ENCODE measurements at places on chromosomes 7 and 10. TPM values are rescaled to one million over a fixed set of nuclear protein-coding genes. Genes with fewer than 3 reads are reported as not detected.
A peak's percentile ranks its signal among the peaks of the same experiment; 100 is the strongest.

Gene VPS37D
- total RNA-seq = 6.7 TPM

DNA sequence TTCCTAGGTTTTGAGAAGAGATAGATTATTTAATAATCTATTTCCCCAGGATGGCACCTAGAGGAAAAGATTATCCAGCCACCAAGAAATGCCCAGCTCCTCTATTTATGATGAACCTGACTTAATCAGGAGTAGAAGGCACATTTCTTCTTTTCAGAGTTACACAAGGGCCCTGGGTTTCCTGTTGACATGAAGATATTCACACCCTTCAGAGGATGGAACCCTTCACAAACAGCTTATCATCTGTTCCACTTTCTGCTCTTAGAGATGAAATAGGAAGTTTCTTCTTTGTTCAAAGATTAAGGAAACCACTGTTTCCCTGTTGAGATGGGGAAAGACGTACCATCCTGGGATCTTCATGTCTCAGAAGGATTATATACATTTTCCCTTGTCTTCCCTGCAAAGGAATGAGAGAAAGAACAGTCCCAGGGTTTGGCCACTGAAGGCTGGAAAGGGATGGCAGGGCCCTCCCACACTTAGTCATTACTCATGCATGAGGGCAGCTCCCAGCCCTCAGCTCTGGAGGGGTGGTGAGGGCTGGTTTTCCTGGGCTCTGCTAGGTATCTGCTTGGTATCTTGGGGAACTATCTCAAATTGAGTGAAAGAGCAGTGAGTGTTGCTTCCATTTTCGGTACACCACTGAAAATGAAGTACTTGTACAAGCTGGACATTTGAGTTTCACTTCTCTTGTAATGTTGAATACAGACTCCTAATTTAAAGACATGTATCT lies 64.0 kb downstream of the MTPAP start:
- H3K4me3 ChIP-seq = no peak overlapping the region
- no peaks in the 10 kb centered on the region for H3K27me3 ChIP-seq
- DNase-seq = no peak
- no peak overlapping the region for H3K27ac ChIP-seq
- H3K4me1 ChIP-seq = no peaks in the 10 kb centered on the region

Gene FZD1
- 39.3 TPM for total RNA-seq

DNA sequence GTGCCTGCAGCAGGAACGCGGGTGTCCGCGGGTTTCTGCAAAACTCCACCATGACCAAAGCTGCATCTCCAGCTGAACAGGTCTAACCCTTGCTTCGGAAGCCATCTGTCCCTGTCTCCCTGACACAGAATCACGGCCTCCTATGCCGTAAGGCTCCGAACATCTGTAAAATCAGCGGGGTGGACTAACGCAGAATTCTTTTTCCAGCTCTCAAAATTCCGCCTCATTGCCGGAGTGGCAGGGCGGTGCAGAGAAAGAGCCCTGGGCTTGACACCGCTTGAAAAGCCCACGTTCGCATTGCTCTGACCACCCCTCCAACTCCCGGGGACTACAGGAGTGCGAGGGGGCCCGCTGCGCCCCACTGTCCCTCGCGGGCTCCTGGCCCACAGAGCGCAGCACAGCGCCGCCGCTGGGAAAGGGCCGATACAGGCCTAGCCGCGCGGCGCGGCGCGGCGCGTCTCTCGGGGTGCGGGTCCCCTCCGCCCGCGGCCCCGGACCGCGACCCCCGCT lies 409 bp downstream of the DNMBP start:
- peak; percentile 47 for DNase-seq
- H3K4me1 ChIP-seq = peaks cover 18% of the 10 kb centered on the region
- H3K27me3 ChIP-seq = no peaks in the 10 kb centered on the region
- H3K27ac ChIP-seq = peak overlapping the region; percentile 92
- H3K36me3 ChIP-seq = no peaks in the 10 kb centered on the region

Gene ZPBP
- not detected for total RNA-seq

DNA sequence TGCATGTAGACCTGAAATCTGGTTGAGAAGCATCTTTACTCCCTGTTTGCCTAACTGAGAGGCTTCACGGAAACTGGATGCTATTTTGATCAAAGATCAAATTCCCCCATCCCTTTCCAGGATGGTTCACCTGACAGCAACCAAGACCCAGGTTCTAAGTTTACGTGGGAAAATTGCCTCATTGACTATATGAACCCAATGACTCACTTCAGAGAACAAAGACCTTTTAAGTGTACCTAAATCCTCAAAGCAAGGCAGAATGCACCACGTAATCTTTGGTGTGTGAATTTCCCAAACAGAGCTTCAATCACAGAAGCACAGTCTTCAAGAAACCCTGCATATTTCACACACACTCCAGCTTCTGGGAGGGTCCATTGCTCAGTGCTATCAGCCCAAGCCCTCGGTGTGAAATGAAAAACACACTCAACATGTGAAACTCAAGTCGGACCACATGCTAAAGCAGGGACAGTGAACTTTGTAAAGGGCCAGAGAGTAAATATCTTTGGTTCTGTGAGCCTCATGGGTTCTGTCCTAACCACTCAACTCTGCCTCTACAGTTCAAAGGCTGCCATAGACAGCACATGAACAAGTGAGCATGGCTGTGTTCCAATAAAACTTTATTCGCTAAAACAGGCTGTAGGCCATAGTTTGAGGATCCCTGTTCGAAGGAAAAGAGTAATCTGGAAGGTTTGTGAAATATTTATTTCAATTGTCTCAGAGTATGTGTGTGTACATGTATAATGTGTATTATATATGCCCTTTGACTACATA lies 275.6 kb upstream of the FOXK1 start:
- H3K36me3 ChIP-seq = no peaks in the 10 kb centered on the region
- no peaks in the 10 kb centered on the region for H3K27me3 ChIP-seq
- no peak overlapping the region for H3K27ac ChIP-seq
- DNase-seq = no peak
